PC-9 (cell line): ENCODE measurements at places on chromosomes 5 and 9.
A peak's percentile ranks its signal among the peaks of the same experiment; 100 is the strongest.

GRCh38 chr5:89397096-89397495, 514.1 kb upstream of the MEF2C start:
- peak; percentile 47 for DNase-seq

DNA sequence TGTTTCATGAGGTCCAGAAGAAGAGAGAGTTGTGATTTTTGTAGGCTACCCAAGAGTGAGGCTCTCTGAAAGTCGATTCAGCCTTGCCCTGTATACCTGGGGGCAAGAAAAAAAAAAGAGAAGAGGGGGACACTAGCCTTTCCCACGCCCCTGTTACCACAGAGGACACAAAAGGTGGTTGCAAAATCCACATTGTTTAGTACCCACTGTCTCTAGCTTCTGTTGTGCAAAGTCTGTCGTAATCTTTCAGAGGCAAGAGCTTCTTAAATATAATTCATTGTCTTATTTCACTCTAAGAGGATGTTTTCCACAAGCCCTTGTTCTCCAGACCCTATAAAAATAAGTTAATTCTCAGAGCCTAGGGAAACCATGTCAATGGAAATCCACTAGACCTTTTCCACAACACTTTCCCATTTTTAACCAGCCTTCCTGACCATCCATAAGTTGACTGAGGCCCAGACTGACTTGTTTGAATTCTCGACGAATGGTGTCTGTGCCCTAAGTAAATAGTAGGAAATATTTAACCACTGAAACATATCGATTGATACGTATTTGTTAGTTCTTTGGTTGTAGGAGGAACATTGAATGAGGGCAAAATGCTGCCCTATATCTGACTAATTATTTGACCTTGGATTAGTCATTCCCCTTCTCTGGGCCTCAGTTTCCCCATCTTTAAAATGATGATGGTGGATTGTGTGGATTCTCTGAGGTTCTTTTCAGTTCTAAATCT, 182.7 kb downstream of the PAPPA start:
- DNase-seq: no peak

DNA sequence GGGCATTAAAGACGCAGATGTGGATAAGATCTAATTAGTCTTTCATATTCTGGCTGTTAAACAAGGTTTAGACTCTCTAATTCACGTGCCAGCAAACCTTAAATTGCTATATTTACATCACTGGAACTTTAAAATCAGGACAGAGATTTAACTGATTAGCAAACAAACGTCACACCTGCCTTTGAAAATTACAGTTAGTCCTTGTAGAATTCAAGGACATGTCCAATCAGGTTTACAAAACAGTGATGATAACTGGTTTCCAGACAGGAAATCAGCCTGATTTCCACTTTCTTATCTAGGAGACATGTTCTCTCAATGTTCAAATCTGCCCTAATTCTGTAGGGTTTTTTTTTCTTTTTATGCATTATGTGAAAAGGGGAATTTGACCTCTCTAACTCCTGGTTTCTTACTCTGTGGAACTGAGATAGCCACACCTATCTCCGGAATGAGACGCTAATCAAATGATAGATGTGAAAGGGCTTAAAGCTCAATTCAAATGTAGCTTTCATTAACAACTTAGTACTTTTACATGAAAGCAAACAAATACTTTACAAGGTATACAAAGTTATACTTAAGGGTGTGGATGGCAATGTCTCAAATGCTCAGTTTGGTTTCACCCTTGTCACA, 26.5 kb downstream of the SPINK5 start:
- DNase-seq: no peak

DNA sequence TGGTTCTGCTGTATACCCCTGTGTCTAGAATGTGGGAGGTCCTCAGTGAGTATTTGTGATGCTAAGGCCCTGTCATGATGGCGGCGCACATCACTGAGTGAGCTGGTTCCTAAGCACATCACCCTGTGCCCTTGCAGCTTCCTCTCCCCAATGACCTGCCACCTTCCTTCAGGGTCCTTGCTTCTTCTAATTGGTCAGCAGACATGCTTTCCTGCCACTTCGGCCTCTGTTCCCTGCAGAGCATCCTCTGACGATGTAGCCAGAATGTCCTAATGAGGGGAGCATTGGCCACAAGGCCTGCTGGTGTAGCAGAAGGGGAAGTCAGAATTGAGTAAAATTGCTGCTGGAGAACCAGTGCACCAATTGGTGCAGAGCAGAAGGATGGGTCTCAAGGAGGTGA, 31.1 kb upstream of the ANGPTL2 start:
- DNase-seq: no peak

GRCh38 chr5:92002721-92003274, 619.7 kb upstream of the ARRDC3 start:
- no peak for DNase-seq

- no peak for DNase-seq
Measured at GRCh38 chr5:58771796-58772195, 188.9 kb downstream of the RAB3C start.

- DNase-seq: no peak
Measured at GRCh38 chr9:33843312-33843961, 26.5 kb downstream of the UBE2R2 start.

DNA sequence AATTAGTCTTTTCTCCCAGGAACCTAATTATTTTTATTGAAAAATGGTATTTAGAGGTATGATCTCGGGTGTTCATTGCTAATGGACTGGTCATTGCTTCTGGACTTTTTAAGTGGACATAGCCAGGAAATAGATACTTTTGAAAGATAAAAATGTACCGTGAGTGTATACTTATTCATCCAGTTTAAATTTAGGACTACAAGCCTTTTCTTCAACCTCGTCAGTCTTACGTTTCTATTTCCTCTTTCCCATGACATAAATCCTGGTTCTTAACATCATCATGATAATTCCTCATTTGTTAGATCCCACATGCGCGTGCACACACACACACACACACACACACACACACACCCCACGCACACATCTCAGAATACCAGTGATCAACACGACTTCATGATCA, 15.1 kb downstream of the PDE8B start:
- DNase-seq: no peak

- no peak for DNase-seq
Measured at GRCh38 chr9:77562019-77562748, 85.9 kb downstream of the GNA14 start.

DNA sequence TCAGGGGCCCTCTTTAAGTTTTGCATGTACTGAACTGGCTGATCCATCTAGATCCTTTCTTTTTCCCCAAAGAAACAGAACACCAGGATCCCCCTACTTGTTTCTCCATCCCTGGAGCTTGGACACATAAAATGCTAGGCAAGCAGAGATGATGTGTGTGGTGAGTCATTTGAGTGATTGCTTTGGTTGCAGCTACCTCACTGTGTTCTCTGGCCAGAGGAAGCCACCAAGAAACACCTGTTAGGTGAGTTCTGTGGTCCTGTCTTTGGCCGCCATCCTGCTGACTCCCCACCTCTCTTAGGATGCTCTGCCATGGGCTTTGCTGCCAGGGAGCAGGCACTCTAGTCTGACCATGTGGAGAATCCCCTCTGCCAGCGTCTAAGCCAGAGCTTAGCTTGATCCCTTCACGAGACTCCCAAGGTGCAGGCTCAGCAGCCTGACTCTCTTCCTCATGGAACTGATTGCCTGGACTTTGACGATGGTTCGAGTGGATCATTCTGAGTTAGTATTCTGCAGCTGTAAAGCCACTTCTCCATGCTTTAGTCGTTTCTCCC, 27.3 kb upstream of the DENND1A start:
- DNase-seq: peak; percentile 20
